ENCODE measurements at places on chromosomes 1 and 21.

GRCh38 chr1:39959651-39960333, 4.8 kb downstream of the MFSD2A start:
- no peak for DNase-seq

DNA sequence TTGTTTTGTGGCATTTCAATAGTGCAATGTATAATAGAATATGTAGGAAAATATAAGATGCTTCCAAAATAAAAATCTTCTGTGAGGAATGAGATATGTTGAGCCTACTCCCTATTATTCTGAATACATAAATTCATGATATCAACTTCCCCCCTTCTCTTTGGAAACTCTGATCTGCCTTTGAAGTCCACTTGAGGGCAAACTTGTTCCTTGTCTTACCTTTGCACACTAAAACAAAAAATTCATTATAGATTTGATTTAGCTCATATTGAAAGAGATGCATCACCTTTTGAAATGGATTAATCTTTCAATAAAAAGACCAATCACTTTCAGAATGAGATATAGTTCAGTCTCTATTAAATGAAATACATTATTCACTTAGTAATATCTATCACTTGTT, 580.7 kb upstream of the ADGRL4 start:
- DNase-seq: no peak

- DNase-seq: no peak
Observed at GRCh38 chr21:38082936-38083485, 166.8 kb upstream of the KCNJ6 start.

DNA sequence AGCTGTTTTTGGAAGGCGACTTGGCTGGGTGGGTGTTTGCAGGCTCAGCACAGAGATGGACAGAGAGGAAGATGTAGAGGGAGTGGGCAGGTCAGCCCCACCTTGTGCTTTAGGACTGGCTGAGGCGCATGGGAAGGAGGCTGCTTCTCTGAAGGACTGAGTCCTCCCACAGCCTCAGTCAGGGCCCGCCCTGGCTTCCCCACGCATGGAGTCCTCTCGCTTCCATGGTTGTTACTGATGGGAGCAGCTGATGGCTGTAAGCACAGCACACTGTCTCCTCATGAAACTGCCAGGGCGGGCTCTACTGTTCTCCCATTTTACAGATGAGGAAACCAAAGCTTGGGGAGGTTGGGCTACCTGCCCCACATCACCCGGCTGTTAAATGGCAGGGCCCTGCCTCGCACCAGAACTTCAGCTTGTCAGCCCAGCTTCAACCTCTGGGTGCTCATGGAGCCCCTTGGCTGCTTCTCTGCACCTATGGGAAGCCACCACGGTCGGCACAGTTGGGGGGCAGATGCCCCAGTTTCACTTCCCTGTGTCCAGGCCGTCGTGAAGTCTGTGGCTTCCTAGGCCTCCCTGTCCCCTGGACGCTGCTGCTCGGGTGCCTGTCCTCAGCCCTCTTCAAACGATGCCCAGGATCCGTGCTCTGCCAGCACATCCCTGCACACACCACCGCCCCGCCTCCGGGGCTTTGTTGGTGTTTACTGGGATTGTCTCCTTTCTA, 2.4 kb downstream of the TMEM201 start:
- DNase-seq: no peak

DNA sequence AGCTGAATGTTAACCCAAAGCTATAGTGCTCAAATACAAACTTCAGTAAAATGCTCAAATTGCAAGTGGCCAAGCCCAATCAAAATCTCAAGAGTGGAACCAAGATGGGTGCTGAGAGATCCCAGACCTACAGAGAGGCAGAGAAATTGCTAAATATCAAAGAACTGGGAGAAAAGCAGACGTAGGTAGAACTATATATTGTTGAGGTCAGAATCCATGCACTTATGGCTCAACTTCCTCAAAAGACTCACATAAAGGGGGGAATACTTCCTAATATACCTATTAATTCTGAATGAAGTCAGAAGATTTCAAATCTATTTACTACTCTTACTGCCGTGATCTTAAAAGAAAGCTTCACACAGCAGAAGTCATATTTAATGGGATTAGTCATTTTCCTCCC, 65.2 kb downstream of the PUM1 start:
- no peak for DNase-seq

DNA sequence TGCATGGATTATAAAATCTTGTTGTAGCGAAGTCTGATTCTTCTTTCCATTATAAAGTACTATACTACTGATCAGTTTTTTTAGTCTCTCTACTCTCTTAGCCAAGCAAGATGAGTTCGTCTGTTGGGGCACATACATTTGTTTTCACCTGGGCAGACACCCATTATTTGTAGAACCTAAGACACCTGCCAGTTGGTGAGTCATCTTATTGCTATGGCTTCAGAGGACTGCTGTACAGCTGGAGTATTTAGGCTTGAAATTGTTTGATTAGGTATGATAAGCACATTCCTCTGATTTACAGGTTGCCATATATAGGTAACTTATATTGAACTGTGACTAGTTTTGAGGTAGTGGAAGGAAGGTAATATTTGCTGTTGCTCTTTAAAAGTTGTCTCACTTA, 17.2 kb downstream of the RBM15 start:
- DNase-seq: no peak

DNA sequence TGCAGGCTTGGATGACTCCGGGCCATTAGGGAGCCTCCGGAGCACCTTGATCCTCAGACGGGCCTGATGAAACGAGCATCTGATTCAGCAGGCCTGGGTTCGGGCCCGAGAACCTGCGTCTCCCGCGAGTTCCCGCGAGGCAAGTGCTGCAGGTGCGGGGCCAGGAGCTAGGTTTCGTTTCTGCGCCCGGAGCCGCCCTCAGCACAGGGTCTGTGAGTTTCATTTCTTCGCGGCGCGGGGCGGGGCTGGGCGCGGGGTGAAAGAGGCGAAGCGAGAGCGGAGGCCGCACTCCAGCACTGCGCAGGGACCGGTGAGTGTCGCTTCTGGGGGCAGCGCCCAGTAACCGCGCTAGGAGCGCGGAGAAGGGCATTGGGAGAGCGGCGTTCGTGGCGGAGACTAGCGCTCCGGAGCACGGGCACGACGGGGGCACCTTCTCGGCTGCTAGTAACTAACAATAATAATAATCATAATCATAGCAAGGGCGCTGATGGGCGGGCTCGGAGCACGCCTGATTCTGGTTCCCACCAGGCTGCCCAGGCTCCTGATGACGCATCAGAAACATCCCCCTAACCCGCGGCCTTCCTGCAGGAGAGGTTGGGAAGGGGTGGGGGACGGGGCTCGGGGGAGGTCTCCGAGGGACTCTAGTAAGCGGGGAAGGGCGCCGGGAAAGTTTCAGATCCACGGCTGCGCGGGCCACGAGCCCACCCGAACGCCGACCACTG, at the start of gene MX1:
Gene MX1 (plus strand): TSS at position 286 of the 722 bp plus-strand sequence. CDS start 5,832 bp downstream, outside the sequence.
- peak; percentile 90 for DNase-seq

DNA sequence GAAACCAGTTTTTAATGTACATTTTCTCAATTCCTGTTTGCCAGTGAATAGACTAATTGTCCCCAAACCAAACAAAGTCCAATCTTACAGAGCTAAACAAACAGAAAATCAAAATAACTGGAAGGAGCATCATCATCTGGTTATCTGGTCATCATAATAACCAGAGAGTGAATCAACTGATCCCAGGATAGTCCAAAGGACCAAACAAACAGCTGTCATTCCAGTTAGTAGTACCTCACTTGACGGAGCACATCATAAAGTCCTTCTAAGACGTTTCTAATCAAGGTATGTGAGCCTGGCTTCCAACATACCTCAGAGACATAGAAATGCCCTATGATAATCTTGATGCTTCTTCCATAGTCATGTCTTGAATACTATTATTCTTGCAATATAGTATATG, 240.5 kb downstream of the LTN1 start:
- DNase-seq: no peak

DNA sequence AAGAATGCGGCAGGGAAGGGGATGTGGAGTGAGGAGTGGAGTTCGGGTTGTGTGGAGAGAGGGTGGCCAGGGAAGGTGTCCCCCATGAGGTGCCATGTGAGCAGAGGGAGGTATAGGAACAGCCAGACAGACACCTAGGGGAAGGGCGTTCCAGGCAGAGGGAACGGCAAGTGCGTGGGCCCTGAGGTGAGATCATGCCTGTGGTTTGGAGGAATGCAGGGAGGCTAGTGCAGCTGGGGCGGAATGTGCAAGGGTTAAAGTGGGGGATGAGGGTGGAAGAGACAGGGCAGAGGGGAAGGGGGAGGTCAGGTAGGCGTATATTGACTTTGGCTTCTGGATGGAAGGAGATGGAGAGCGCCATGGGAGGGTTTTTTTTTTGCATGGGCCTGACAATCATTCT, 31.6 kb upstream of the PADI6 start:
- no peak for DNase-seq

DNA sequence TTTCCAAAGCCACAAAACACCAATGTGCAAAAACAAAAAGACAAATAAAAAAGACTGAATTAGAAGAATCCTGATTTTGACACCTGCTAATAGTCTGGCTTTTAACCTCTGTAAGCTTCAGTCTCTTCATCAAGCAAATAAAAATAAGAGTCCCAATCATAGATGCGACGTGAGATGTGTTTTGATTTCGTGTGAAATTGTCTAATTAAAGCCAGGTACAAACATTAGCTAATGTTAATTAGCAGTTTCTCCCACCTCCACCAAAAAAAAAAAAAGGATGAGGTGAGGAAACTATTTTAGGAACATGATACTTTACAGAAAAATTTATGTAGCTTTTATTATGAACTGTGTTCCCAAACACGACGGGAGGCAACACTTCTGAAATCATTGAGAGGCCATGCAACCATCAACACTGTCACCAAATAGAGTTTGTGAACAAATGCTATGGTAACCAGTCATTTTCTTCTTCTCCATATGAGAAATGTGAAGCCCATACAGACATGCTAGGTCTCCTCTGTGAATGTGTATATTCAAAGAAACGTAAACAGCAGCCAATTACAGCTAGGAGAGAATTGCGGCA, 6.7 kb upstream of the EVI5 start:
- DNase-seq: no peak

GRCh38 chr1:209866201-209866600, 38.4 kb downstream of the UTP25 start:
- DNase-seq: no peak

- DNase-seq: no peak
Observed at GRCh38 chr1:64426681-64427080, 43.2 kb upstream of the CACHD1 start.

DNA sequence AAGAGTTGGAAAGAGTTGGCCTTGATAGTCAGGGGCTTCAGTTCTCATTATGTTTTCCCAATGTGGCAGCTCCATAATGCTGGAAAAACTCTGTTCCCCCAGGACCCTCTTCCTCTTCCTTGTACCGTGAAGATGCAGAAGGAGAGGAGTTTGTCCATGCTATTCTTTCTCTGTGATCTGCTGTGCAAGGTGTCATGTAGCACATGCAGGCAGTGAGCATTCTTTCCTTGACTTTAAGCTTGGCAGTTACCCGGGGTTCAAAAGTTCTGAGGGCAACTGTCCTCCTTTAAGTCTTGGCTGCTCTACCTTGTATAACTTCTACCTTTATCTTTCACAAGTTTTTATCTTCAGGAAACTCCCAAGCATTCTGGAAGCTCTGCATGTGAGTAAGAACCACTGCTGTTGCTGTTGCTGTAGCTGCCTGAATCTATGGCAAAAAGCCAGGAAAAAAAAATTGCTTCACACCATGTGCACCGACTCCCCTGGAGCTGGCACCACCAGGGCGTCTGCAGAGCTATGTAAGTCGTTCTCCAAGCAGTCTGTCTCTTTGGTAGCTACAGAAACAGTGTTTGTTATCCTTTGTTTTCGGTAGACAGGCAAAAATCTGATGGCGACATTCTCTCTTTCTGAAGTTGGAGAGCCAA, 42.7 kb upstream of the SLC16A1 start:
- no peak for DNase-seq

- DNase-seq: no peak
Observed at GRCh38 chr21:17343055-17343454, 169.8 kb upstream of the CXADR start.

GRCh38 chr1:154459080-154459479, 42.9 kb upstream of the TDRD10 start:
- DNase-seq: no peak

DNA sequence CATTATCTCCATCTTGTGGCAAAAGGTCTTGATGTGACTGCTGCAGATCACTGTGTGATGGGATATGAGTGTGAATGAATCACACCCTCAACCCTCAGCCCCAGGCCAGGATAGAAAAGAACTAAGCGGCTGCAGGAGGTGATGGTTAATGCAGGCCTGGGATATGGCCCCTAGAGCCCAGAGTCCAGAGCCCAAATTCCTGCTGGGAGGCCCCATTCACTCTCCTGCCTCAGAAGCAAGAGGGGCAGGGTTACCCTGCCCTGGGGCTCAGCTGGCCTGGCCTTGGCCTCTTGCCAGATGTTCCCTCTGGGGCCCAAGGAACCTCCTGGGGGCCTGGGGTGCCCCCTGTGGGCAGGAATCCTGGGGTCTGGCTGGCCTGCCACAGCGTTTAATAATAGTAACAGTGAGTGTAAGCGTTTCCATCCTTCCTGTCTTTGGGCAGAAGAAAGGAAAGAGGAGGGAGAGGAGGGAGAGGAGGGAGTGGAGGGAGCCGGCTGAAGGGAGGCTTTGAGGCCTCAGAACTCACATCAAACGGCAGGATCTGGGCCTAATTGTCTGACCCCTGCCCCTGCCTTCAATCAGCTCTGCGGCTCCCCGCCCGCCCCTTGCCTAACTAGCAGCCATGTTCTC, 26.2 kb downstream of the DMAP1 start:
- DNase-seq: no peak

DNA sequence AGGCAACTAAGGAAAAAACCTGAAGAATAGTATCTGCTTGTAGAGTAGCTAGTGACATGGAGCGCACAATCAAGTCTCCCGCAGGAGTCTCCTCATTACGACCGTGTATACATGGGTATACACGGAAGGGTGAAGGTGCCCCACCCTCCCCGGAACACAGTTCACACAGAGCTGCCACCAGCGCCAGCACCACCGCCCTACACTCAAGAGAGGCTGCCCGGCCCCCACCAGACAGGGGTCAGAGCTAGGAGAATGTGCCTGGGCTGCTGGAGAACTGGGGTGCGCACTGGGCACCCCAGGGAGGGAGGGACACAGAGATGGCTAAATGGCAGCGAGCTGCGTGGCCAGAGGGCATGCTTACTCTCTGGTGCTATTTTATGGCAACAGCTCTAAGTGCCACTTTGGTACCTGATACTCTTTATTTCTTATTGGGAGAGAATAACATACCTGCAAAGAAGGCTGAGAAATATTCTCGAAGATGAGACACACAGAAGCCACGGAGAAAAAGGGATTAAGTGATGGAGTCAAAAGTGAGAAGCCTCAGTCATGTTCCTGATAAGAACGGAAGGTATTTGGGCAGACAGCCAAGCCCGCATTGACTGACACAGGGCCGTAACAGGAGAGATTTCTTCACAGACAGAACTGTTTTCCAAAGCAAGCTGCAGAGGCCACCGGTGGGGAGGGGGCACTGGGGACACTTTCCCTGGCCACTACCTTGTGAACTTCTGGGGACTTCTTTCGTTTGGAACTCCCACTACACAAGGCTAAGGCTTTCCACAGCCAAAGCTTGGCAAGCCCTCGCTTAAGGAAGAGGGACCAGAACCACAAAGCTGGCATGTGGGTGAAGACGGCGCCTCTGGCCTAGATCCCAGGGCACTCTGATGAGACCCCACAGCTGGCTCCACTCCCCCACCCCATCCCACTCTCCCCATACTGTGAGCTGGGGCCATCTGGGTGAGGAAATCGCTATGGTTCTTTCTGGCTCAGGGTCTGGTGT, 108.0 kb downstream of the PGBD5 start:
- no peak for DNase-seq

Measured in activated CD4-positive, alpha-beta T cell treated with anti-CD3 and anti-CD28 coated beads, Interleukin-2, amount 50 U/mL, for 4 hours (primary cell).